A172 (cell line): ENCODE measurements at places on chromosomes 7 and 10. TPM values are rescaled to one million over a fixed set of nuclear protein-coding genes. Genes with fewer than 3 reads are reported as not detected.

DNA sequence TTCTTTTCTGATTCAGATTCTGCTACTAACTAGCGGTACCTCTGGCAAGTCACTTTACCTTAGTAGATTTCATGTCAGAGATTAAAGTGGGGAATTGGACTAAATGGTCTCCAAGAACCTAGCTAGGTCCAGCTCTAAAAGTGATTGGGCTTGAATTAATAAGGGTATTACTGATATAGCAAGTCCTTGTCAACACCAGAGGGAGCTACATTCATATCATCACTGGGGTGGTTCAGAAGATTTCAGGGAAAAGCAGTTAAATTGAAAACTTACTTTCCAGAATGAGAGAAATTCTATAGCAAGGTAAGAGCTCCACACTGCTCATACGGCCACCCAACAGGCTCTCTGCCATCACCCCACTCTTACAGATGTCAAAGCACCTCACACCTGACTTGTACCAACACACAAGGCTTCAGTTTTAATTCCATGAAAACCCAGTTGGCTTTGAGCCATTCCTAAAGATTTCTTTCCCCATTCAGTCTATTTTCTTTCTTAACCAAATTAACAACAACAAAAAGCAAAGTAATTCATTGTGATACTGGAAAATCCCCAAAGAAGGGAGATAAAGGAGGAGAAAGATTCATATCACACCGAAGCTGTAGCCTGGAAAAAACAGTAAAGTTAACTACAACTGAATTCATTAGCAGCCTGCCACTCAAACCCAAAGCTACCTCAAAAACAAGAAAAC lies 38.0 kb upstream of the SPOCK2 start:
- peak; percentile 49 for DNase-seq

DNA sequence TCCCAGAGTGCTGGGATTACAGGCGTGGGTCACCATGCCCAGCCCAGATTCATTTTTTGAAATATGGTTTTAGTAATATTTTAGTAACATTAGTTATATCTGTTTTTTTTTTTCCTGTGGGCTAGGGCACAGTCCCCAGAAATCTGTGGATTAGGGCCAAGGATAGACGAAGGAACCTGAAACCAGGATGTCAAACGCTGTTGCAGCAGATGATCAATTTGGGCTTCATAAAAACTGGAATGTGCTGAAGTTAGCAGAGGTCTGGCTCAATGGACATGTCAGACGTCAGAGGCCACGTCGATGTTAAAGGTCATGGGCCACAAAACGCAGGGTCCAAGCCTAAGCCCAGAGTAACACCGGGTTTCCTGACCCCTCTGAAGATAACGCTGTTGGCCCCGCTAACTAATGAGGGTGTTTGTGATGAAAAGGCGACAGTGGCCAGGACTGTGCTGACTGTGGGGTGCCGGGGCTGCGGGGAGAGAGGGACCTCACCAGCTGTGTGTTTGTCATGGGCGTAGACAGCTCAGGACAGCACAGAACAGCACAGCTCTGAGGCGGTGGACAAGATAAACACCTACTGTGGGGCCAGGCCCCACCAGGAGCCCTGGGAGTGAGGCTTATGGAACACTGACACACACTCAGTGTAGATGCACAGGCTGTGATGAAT lies 23.8 kb upstream of the GTPBP4 start:
- no peak for DNase-seq

Gene PSD
- total RNA-seq: 0.07 TPM in 1 of 2 replicates, not detected in the other

Gene SYT15
- total RNA-seq: not detected in 2 replicates

DNA sequence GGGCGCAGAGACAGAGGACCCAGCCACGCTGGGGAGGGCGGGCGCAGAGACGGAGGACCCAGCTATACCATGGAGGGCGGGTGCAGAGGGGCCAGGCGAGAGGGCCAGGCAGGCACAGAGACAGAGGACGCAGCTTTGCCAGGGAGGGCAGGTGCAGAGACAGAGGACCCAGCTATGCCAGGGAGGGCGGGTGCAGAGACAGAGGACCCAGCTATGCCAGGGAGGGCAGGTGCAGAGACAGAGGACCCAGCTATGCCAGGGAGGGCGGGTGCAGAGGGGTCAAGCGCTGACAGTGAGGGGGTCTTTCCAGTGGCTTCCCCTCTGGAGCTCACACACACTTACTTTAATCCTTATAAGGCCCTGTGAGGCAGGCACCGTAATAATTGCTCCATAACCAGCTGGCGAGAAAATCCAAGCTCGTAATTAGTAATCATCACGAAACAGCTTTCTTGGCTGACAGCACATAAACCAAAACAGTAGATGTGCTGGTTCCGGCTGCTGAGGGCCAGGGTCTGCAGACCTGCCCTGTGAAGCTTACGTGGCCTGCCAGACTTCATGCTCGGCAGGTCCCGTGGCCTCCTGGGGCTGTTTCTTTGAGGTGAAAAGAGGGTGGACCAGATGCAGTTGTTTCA lies 137.2 kb downstream of the VIPR2 start:
- no peak for DNase-seq
